ENCODE measurements at places on chromosomes 2 and 18. TPM values are rescaled to one million over a fixed set of nuclear protein-coding genes. Genes with fewer than 3 reads are reported as not detected.

C2orf78 gene
- total RNA-seq = not detected

ACADL gene
- 2.1 TPM for total RNA-seq

AGXT gene
- total RNA-seq = 90.8 TPM

MZT2A gene
- total RNA-seq = 118 TPM

SCYGR4 gene
- total RNA-seq = not detected

IL1R1 gene
- 72.8 TPM for total RNA-seq

LYG2 gene
- total RNA-seq = not detected

GPR148 gene
- not detected for total RNA-seq

FBXO41 gene
- total RNA-seq = 2.1 TPM

LYPD1 gene
- 23.1 TPM for total RNA-seq

SERPINB3 gene
- 0.17 TPM for total RNA-seq

POTEI gene
- 1.9 TPM for total RNA-seq

CFC1 gene
- total RNA-seq = 12.4 TPM

CPO gene
- total RNA-seq = 0.36 TPM

C2orf81 gene
- total RNA-seq = 0.32 TPM

RNF152 gene
- total RNA-seq = 18.3 TPM

PRKAG3 gene
- total RNA-seq = not detected

ZSCAN30 gene
- 21.5 TPM for total RNA-seq

ATP8B1 gene
- total RNA-seq = 36.5 TPM

SLC19A3 gene
- total RNA-seq = 21.8 TPM

EFHD1 gene
- total RNA-seq = 4.2 TPM

MYOM1 gene
- 1.6 TPM for total RNA-seq

MAL gene
- 1.4 TPM for total RNA-seq

CCNT2 gene
- total RNA-seq = 27.7 TPM

CNDP1 gene
- not detected for total RNA-seq

ZNF892 gene
- total RNA-seq = 3.7 TPM

SULT1C2 gene
- 21.5 TPM for total RNA-seq

DAW1 gene
- total RNA-seq = 0.68 TPM

NR4A2 gene
- total RNA-seq = 1.7 TPM

DCC gene
- 3.5 TPM for total RNA-seq

ATP6V1C2 gene
- total RNA-seq = 0.32 TPM

SERPINE2 gene
- 153 TPM for total RNA-seq

SOCS6 gene
- 28.0 TPM for total RNA-seq

STARD6 gene
- not detected for total RNA-seq

TEKT4 gene
- total RNA-seq = not detected

SRD5A2 gene
- 0.52 TPM for total RNA-seq

DSG3 gene
- total RNA-seq = 0.36 TPM

G6PC2 gene
- not detected for total RNA-seq

HES6 gene
- 17.8 TPM for total RNA-seq

FAM237A gene
- total RNA-seq = not detected

VIL1 gene
- 261 TPM for total RNA-seq

ASPRV1 gene
- total RNA-seq = 0.73 TPM

GPR55 gene
- 1.6 TPM for total RNA-seq

AMER3 gene
- 1.00 TPM for total RNA-seq

ITGB6 gene
- total RNA-seq = 41.1 TPM

BARD1 gene
- total RNA-seq = 14.5 TPM

SIX2 gene
- 0.53 TPM for total RNA-seq

GALR1 gene
- 0.36 TPM for total RNA-seq

PLEK gene
- total RNA-seq = 0.93 TPM

TMEM200C gene
- 3.1 TPM for total RNA-seq

PDCD1 gene
- total RNA-seq = not detected

CCDC85A gene
- 3.0 TPM for total RNA-seq

FEV gene
- not detected for total RNA-seq

ABCG8 gene
- 4.7 TPM for total RNA-seq

DNAH6 gene
- 0.60 TPM for total RNA-seq
